ENCODE measurements at places on chromosomes 2 and 18.
A peak's percentile ranks its signal among the peaks of the same experiment; 100 is the strongest.

- DNase-seq = no peak
Measured at GRCh38 chr2:85009019-85009618, 38.2 kb downstream of the KCMF1 start.

DNA sequence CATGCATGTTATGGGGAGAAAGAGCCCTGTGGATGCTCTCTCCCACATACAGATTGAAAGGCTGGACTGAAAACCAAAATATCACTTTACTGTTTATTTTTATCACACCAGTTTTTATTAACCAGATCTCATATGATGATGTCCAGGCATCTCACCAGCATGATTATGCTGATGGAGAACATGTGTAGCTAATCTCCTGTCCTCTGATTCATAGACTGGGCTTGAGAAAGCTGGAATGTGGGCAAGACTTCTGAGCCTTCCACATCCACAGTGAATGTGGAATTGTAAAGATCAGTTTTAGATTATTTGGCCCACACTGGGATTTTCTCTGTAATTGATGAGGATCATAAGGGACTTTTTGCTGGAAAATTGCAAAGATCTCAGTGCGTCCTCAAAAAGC lies 137.9 kb downstream of the ICOS start:
- no peak for DNase-seq

- DNase-seq = no peak
Measured at GRCh38 chr18:21336846-21337245, 94.8 kb downstream of the GREB1L start.

DNA sequence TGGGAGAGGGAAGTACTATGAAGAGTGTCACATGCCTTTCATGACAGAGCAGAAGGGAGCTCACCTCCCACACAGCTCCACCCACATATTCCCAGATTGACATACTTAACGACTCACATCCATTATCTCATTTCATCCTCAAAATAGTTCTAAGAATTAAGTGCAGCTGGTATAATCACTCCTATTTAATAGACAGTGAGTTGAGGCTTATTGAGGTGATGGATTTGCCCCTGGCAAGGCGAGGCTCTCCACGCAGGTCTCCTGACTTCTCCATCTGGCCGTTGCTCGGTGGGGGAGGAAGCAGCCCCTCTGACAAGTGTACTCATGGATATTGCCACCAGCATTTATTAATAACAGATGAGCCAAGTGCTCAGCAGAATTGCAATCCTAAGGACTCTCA lies 81.4 kb downstream of the TGOLN2 start:
- no peak for DNase-seq

DNA sequence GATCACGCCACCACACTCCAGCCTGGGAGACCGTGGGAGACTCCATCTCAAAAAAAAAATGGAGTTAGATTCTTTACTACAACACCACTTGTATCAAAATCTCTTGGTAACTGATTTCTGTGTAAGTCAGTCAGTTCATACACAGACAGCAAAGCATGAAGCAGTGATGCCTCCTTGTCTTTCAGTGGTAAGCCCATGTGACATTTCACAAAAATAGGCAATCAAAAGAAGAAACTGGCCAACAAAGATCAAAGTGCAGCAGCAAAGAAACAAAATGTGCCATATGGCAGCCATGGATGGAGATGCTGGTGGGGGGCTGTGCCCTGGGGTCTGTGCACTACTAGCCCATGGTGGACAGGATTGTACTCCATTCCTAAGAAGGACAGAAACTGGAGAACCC lies 6.7 kb upstream of the RAB12 start:
- no peak for DNase-seq

GRCh38 chr18:72895548-72895947 lies 27.8 kb upstream of the NETO1 start:
- no peak for DNase-seq

DNA sequence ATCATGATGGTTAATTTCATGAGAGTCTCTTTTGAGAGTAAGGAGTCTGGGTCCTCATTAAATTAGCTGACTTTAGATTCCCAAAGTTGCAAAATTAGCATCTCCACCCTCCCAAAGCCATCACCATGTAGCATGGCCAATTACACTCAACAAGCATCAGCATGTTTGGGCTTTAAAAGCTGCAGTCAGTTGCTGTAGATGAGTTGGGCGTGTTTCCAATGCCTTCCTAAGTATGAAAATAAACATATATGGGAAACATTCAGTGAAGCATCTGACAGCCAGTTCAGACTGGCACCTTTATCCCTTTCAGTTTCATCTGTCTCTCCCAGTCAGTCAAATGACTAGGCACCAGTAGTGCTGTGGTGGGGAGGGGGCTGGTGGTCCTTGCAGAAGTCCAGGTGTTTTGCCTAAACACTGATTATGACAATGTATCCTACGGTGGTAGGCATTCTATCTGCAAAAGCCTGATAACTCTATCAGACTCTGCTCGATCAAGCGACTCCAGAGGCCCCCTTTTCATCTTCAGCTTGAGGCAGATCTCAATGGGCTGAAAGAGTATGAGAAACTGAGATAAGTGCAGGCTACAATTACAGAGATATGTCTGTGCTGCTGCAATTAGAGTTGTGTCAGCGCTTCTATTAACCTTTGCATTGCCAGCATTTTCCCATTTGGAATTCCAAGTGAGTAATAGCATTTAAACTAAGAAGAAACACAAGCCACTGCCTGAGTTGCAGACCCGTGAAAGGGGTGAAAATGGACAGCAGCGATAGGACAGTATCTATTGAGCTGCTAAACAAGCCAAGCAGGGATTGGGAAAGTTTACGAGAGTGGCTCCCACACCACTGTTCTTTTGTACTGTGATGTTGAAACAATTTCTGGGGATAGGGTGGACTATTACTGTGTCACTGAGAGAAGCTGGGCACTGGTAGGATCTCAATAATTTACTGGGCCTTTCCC lies 67.3 kb upstream of the SPOPL start:
- no peak for DNase-seq

GRCh38 chr2:233857511-233858141 lies 3.3 kb upstream of the HJURP start:
- peak; percentile 30 for DNase-seq

GRCh38 chr18:52569492-52569891 lies 229.5 kb downstream of the DCC start:
- DNase-seq = no peak

- DNase-seq = no peak
Measured at GRCh38 chr2:101419096-101419663, 31.9 kb upstream of the CREG2 start.

- no peak for DNase-seq
Measured at GRCh38 chr18:45073556-45073955, 392.9 kb downstream of the SETBP1 start.
